ENCODE measurements at places on chromosomes 5 and 9.

- DNase-seq, result no peak
These were observed 83.4 kb downstream of the TEK start for GRCh38 chr9:27192291-27192960.

DNA sequence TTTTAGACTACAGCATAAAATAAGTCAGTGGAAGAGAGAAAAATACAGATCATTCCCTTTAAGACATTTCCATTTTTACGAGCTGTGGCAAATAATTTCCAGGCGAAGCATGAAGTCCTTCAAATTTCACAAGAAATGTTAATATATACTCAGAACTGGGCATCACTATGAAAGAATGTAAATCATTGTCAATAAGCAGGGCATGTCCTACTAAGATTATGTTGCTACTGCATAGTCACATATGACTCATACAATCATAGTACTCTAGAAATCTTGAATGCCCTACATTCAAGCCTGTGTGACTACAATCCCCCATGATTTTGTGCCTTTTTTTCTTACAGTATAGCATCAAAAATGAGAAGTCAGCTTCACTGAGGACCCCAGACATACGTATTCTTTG lies 485.2 kb upstream of the FTMT start:
- no peak for DNase-seq

DNA sequence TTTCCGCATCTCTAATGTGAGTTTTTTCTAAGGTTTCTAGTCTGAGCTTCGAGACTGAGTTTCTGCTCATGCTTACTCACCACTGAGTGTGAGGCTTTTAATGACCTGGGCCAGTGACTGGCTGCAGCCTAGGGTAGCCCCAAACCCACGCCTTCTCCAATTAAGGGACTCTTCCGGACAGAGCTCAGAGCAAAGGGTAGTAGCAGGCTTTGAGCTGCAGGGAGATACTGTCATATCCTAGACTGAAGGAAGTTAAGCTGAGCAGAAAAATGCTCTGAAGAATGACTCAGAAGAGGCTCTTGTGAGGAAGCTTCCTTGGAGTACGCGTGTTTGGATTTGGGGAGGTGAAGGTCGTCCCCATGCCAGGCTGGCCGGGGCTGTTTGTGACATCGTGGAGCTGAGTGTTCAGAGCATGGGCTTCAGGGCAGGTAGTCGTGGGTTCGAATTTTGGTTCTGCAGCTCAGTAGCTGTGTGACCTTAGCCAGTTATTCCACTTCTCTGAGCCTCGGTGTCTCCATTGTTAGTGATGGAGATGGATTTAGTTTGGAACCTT lies 3.5 kb downstream of the USP20 start:
- DNase-seq, result no peak

GRCh38 chr5:120808135-120808534 lies 344.0 kb downstream of the PRR16 start:
- no peak for DNase-seq

GRCh38 chr5:84379749-84380148 lies 4.9 kb downstream of the EDIL3 start:
- no peak for DNase-seq

DNA sequence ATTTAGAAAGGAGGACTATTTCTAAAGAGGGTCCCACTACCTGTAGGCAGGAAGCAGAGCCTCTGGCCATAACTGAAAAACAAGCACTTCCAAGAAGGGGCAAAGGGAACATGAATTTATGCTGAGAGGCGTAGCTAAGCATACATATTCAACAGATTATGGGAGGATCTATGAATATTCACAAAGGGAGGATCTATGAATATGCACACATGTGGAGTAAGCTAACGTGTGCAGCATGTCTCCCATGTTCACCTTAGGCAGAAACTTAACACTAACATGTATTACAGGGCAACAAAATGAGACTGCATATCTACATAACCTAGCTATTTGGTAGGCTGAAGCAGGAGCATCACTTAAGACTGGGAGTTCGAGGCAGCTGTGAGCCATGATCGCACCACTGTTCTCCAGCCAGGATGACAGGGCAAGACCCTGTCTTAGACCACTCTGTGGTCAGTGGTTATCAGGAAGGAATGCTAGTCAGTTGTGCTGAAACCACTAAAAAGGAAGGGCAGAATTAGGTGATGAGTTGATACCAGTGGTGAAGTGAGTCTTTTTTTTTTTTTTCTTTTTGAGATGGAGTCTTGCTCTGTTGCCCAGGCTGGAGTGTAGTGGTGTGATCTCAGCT lies 20.8 kb downstream of the FXN start:
- no peak for DNase-seq

DNA sequence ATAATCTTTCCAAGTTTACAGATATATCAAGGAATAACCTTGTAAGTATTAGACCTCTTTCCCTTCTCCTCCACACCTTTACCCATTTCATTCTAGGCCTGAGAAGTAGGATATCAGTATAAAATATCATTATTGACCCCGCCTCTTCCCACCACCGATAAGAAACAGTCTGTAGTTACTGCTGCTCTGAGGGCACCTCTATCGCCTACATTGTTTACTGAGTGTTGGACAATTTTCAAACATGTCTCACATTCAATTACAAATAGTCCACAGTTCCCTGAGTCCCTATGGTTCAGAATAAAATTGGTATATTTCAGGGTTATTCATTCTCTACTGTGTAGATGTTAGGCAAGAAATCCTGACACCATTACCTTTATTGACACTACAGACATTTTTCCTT lies 73.4 kb downstream of the TEK start:
- DNase-seq, result no peak

DNA sequence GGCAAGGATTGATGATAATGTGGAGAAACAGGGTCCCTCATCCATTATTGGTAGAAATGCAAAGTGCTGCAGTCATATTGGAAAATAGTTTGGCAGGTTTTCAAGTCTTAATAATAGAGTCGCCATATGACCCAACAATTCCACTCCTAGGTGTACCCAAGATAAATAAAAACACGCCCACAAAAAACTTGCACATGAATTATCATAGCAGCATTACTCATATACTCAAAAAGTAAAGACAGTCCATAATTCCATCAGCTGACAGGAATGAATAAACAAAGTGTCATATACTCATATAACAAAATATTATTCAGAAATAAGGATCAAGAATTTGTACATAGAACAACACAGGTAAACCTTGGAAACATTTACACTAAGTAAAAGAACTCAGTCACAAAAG lies 242.9 kb upstream of the FTMT start:
- DNase-seq, result no peak

- peak; percentile 10 for DNase-seq
These were observed 142.1 kb downstream of the HINT1 start for GRCh38 chr5:131022811-131023497.

- no peak for DNase-seq
These were observed 813.4 kb downstream of the MTRR start for GRCh38 chr5:8682381-8682780.

- DNase-seq, result no peak
These were observed 28.5 kb upstream of the ABO start for GRCh38 chr9:133303266-133304157.

DNA sequence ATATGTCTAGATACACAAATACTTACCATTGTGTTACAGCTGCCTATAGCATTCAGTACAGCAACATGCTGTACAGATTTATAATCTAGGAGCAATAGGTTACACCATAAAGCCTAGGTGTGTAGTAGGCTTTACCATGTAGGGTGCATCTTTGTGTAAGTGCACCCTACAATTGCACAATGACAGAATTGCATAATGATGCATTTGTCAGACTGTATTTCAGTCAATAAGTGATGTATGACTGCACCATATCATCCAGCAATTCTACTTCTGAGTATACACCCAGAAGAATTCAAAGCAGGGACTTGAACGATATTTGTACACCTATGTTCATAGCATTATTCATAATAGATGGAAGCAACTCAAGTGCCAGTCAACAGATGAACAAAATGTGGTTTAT lies 100.4 kb upstream of the SLC44A1 start:
- no peak for DNase-seq

DNA sequence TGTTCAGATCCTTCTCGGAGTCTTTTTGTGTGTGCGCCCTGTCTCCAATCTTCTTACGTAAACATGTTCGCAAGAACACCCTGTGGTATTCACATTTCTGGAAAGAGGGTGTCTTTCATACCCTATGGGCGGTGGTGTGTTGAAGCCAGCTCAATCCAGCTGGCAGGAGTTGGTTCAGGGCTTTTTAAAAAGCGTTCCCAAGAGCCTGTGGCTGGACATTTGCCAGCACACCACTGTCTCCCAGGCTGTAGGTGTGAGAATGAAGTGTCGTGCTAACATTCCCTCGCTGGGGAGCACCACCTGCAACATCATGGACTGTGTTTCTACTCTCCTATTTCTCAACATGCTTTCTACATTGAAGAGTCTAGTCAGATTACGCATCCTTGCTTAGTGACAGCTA lies 51.7 kb downstream of the S1PR3 start:
- no peak for DNase-seq

DNA sequence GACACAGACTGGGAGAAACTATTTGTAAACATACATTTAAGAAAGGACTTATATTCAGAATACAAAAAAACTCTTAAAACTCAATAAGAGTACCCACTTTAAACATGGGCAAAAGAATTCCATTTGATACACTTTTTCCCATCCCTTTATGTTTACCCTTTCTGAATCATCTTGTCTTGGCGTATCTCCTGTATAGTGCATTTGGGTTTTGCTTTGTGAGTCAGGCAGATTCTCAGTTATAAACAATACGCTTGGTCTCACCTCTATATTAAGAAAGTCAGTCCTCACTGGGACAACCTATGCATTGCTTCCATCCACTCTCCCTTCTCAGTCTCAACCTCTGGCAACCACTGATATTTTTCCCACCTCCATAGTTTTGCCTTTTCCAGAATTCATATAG lies 27.3 kb upstream of the ADAMTS6 start:
- DNase-seq, result no peak

- no peak for DNase-seq
These were observed 77.5 kb downstream of the SLC1A3 start for GRCh38 chr5:36683821-36684434.
